ENCODE measurements at places on chromosomes 12 and 14. TPM values are rescaled to one million over a fixed set of nuclear protein-coding genes. Genes with fewer than 3 reads are reported as not detected.

- H3K27ac ChIP-seq, result no peak overlapping the region
- no peak overlapping the region for H3K4me3 ChIP-seq
- DNase-seq, result no peak
- no peaks in the 10 kb centered on the region for H3K27me3 ChIP-seq
Measured at GRCh38 chr12:117522559-117522958, 161.1 kb upstream of the NOS1 start.

DNA sequence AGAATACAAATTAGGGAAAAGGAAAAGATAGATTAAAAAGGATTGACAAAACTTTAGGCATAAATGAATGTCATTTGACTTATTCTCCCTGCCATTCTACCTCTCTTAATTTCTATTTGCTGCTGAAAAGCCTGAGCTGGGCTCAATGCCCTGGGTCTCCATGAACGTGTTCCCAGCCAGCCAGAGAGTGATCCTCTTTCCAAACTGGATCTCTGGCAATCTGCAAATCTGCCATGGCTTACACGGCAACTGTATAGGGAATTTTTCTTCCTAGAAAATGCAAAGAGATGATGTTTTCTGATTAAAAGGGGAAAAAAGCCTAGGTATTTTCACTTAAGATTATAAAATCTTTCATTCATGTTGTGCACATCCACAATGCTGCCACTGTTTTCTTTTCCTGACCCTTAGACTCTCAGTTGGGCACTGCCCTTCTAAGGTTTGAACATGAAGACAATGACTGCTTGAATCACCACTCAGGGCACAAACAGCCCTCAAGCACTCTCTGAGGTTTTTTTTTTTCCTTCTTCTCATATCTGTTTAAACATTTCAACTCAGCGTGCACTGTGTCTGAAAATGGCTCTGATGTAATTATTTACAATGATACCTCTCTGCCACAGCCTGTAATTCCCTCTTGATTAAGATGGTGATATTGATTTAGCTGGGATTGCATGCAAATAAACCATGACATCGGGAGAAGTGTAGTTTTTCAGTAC is 60.3 kb downstream of the DACT1 start:
- H3K27ac ChIP-seq, result no peak overlapping the region
- H3K36me3 ChIP-seq, result no peaks in the 10 kb centered on the region
- no peaks in the 10 kb centered on the region for H3K27me3 ChIP-seq

GRCh38 chr12:54010972-54011664 is 2.3 kb downstream of the HOXC8 start:
- no peaks in the 10 kb centered on the region for H3K36me3 ChIP-seq
- H3K27me3 ChIP-seq, result peaks cover 23% of the 10 kb centered on the region
- no peak overlapping the region for H3K4me3 ChIP-seq
- H3K27ac ChIP-seq, result no peak overlapping the region
- DNase-seq, result no peak

- no peaks in the 10 kb centered on the region for H3K36me3 ChIP-seq
- no peak overlapping the region for H3K4me3 ChIP-seq
- DNase-seq, result no peak
- no peak overlapping the region for H3K27ac ChIP-seq
- 0 out of 3 replicates have a peak, but pooled peaks cover 3% of the 10 kb centered on the region for H3K27me3 ChIP-seq
Measured at GRCh38 chr12:54448344-54448743, 25.1 kb downstream of the GTSF1 start.

The KRT6C gene
- total RNA-seq, result not detected

The C12orf54 gene
- not detected for total RNA-seq

The PPFIA2 gene
- not detected for total RNA-seq

All from HepG2 (cell line).